Stimulated activated CD8-positive, alpha-beta memory T cell treated with anti-CD3 and anti-CD28 coated beads, Interleukin-4, amount 100 ng/mL, for 1 hour (primary cell): ENCODE measurements at places on chromosomes 3 and 15.

DNA sequence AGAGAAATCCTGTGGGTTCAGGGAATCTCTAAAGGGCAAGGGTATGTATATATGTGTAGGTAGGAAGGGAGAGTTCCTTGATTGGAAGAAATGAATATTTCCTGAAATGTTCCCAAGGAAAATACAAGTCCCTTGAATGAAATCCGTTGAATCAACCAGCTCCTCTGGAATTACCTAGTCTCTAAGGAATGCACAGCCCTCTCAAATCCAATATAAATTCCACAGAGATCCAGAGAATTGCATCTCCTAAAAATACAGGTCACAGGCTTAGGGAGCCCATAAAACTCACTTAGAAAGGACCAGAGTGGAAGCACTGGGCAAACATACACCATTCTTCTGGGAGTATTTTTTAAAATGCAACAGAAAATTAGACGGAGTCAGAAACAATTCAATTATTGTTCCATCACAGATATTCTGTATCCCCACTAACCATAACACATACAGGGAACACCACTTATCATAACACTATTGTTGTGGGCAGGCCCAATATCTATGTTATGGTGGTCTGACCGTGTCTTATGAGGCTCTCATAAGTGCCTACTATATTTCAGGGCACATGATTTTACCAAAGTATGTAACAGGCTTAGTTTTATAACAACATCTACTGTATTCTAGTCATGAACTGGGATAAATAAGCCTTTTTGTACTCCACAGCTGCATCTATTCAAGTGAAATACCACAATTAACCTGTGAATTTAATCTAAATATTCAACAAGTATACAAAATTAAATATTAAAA, 43.7 kb downstream of the IGSF11 start:
- no peak for DNase-seq

DNA sequence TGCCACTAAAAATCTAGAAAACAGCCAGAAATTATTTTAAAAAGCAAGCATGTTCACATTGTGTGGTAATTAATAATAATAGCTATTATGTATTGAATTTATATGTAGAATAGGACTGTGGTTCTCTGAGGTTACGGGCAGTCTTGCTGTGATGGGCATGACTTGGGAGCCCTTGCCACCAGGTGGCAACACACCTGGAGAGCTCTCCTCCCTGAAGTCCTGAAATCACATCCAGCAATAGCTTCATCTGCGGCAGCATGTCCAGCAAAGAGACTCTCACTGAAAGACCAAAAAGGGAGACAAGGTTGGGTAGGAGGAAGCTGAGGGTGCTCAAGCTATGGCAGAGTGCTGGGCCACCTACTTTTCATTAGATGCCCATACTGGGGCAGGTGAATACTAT, 206.8 kb upstream of the IL12A start:
- DNase-seq, result no peak

- DNase-seq, result no peak
Measured at GRCh38 chr3:106093616-106094015, 224.8 kb upstream of the CBLB start.

GRCh38 chr15:41746802-41747201, 27.5 kb upstream of the MAPKBP1 start:
- DNase-seq, result no peak

DNA sequence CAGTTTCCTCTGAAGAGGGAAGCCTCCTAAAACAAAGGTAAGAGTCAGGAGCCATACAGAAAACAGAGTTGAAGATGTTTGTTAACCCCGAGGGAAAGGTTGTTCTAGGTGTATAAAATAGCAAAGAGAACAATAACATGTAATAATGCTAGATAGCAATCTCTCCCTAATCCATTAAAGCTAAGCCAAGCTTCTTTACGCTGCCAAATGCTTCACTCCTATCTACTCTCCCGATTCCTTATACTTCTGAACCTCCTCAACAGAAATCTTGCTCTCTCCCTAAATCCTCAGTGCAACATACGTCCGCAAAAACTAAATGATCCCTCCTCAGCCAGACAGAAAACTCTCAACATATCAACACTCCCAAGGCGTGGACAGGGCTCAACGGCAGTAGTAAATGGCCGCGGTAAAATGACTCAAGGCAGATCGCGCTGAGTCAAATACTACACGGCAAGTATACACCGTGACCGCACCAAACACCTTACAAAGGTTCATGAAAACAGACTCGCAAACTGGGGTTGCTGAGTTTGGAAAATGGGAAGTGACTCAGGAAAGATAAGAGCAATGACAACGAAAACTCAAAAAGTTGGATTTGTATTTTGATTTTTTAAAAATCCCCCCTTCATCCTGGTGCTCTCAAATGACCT, 682 bp downstream of the CLDND1 start:
- no peak for DNase-seq
